ENCODE measurements at places on chromosomes 7 and 10. TPM values are rescaled to one million over a fixed set of nuclear protein-coding genes. Genes with fewer than 3 reads are reported as not detected.

COBL gene
- 1.8 TPM for total RNA-seq

DNA sequence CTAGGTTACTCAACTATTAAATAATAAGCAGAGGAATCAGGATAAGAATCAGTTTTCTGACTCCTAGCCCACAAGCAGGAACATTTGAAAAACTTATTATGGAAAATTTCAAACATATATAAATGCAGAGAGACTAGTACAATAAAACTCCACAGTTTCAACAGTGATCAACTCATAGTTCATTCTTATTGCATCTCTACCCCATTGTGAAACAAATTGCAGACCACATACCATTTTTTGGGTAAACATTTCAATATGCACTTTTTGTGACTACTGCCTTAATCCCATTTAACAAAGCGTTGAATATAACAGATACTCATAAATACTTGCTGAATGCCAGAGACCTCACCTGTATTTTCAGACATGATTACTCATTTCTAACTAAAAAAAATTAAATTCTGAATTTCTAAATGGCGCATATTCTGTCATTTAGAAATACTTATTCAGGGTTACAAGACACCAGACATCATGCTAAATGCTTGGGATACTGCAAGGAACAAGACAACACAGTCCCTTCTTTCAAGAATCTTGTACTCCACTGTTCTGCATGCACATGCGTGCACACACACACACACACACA is 11.4 kb downstream of the CDK6 start:
- H3K27me3 ChIP-seq, result no peaks in the 10 kb centered on the region
- H3K4me1 ChIP-seq, result no peaks in the 10 kb centered on the region
- no peak overlapping the region for H3K27ac ChIP-seq
- DNase-seq, result no peak

GRCh38 chr7:131905471-131905973 is 349.1 kb upstream of the PODXL start:
- H3K27ac ChIP-seq, result no peak overlapping the region
- H3K4me3 ChIP-seq, result no peak overlapping the region
- peaks cover 12% of the 10 kb centered on the region for H3K36me3 ChIP-seq
- peaks cover 12% of the 10 kb centered on the region for H3K27me3 ChIP-seq

DNA sequence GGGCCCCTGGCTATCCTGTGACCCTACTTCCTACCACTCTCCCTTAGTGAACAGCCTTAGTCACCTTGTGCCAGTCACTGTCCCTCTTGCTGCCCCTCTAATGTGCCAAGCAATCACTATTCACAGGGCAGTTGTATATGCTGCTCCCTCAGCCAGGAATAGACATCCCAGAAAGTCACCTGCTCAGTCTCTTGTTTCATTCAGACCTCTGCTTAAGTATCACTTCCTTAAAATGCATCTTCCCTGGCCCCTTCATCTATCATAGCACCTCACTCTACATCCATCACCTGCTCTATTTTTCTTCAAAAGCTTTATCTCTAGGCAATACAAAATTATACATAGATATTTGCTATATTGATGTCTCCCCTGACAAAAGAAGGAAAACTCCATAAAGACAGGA is 328.4 kb upstream of the NFE2L3 start:
- H3K4me1 ChIP-seq, result no peaks in the 10 kb centered on the region
- no peaks in the 10 kb centered on the region for H3K27me3 ChIP-seq
- no peak for DNase-seq
- no peak overlapping the region for H3K27ac ChIP-seq

ARL3 gene
- 9.0 TPM for total RNA-seq

DNA sequence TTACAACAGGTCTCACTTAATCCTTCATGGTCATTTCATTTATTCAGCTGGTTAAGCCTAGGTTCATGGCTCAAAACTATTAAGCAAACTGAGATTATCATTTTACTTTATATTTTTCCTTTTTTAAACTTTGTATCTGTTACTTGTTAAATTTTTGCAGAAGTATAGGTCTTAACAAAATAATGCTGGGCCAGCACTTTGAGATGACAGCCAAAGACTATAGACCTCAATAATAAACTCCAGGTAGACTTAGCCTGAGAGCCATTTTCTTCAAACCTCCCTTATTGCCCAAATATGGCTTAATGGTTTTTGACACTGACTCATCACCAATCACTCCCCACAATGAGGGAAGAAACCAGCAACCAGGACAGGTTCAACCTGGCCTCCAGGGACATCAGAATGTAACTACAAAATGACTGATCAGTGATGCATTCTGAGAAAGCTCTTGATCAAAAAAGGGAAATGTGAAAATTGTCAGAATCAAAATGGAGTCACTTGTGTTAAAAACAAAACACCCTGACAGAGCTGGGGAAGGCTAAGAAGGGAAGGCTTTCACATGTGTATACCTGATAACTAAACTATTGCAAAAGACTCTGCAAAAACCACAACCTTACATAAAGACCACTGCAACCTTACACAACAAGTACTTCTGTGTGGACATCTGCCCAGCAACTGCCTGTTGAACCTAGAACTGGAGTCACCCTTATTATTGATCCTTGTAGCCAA is 2.1 kb upstream of the CCDC126 start:
- H3K27me3 ChIP-seq, result peaks cover 3% of the 10 kb centered on the region
- peaks cover 3% of the 10 kb centered on the region for H3K36me3 ChIP-seq
- H3K4me1 ChIP-seq, result peaks cover 13% of the 10 kb centered on the region
- no peak overlapping the region for H3K27ac ChIP-seq
- no peak for DNase-seq

DNA sequence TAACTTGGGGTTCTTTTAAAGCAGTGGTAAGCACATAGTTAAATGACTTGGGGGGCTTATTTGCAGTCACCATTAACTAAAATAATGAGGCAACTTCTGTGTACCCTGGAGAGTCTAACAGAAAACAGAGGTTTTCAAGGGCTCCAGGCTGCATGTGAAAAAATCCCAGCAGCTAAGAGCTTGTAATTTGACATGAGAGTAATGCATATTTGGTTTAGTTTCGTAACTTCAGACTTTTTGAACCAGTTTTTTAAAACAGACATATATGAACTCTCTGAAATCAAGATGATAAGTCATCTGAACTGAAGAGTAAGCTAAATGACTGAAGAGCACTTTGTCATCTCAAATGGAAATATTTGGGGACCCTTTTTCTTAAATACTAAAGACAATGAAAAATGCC is 40.2 kb upstream of the IFRD1 start:
- H3K4me1 ChIP-seq, result peaks cover 11% of the 10 kb centered on the region
- H3K27ac ChIP-seq, result no peak overlapping the region
- H3K4me3 ChIP-seq, result no peak overlapping the region
- H3K36me3 ChIP-seq, result no peaks in the 10 kb centered on the region
- no peaks in the 10 kb centered on the region for H3K27me3 ChIP-seq
- no peak for DNase-seq

DNA sequence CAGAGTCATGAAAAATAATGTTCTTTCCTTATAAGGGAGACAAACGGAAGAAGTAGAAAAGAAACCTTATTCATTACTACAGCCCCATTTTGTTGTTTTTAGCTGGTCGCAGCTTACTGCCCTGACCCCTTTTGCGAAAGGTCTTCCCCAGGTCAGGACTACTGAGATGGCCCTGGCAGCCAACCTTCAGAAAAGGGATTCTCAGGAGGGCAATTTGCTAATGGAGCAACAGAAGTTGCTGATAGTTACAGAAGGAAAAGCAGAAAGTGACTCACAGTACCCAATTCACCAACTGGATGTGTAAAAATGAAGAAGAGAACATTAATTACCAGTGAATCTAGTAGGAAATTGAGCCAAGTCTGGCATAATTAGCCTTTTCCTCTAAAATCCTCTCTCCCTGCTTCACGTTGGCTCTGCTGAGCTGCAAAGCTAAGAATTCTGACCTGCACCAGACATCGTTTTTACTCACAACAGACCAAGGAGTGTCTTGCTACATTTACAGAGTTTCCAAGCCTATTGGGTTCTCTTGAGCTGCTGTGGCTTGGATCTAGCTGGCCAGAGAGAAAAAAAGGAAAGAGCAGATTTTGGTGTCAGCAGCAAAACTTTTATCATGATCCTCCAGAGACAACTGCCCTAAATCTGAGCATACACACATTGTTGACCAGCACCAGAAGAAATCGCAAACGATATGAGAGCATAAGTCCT is 499.9 kb upstream of the FZD8 start:
- H3K27ac ChIP-seq, result no peak overlapping the region
- H3K27me3 ChIP-seq, result no peaks in the 10 kb centered on the region
- DNase-seq, result no peak
- no peaks in the 10 kb centered on the region for H3K36me3 ChIP-seq

- no peak for DNase-seq
- no peak overlapping the region for H3K4me3 ChIP-seq
- no peaks in the 10 kb centered on the region for H3K4me1 ChIP-seq
Observed at GRCh38 chr7:130814778-130815335, 80.8 kb upstream of the KLF14 start.

- no peaks in the 10 kb centered on the region for H3K27me3 ChIP-seq
- H3K27ac ChIP-seq, result no peak overlapping the region
- no peak for DNase-seq
- peaks cover 9% of the 10 kb centered on the region for H3K4me1 ChIP-seq
- H3K36me3 ChIP-seq, result peaks cover 13% of the 10 kb centered on the region
Observed at GRCh38 chr7:100456562-100456961, 7.5 kb downstream of the SPACDR start.

HOXA3 gene
- total RNA-seq, result 0.13 TPM

SHH gene
- 0.26 TPM for total RNA-seq

- no peaks in the 10 kb centered on the region for H3K27me3 ChIP-seq
- no peaks in the 10 kb centered on the region for H3K4me1 ChIP-seq
- H3K27ac ChIP-seq, result no peak overlapping the region
- no peaks in the 10 kb centered on the region for H3K36me3 ChIP-seq
- no peak overlapping the region for H3K4me3 ChIP-seq
- no peak for DNase-seq
Observed at GRCh38 chr7:79553811-79554555, 100.5 kb upstream of the MAGI2 start.

AGFG2 gene
- 48.6 TPM for total RNA-seq

DNA sequence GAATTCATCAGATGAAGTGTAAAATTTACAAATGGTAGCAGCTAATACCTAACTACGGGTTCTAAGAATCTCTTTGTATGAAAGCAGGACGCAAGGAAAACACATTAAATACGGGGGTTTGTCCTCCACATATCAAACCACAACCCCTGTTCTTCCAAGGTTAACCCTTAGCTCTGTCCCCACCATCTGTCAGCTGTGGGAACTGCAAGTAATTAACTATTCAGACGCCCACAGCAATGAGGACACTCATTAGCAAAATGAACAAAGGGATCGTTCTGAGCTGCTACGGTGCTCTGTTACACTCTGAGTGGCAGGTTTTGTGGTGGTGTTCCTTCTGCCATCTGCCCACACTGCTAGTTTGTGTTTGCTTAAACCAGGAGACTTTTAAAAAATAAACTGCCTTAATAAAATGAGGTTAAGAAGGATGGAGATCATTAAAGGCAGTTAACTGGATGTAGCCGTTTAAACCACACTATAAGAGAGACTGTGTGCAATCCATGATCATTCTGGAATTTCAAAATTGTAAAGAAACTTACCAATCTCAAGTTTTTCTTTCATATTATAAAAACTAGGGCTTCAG is 51.4 kb downstream of the C10orf67 start:
- peak; percentile 69 for DNase-seq
- H3K4me1 ChIP-seq, result no peaks in the 10 kb centered on the region
- no peak overlapping the region for H3K27ac ChIP-seq
- H3K36me3 ChIP-seq, result no peaks in the 10 kb centered on the region
- no peaks in the 10 kb centered on the region for H3K27me3 ChIP-seq

DNA sequence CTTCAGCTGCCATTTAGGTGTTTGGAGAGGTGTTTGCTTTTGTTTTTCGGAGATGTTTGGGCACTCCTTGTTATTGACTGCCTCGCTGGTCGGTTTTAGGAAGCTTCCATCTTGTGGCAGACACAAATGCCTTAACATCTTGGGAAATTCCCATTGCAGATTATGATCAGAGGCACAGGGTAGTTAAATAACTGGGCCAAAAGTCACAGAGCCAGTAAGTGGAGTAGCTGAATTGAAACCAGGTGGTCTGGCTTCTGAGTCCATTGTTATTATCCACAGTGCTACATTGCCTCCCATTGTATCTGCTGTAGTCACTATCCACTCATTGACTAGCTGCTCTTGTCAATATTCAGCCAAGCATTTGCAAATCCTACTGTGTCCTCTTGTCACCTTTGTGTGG is 138.2 kb upstream of the PLPP4 start:
- H3K27me3 ChIP-seq, result peaks cover 2% of the 10 kb centered on the region
- no peaks in the 10 kb centered on the region for H3K36me3 ChIP-seq
- H3K4me3 ChIP-seq, result no peak overlapping the region
- no peak overlapping the region for H3K27ac ChIP-seq

DNA sequence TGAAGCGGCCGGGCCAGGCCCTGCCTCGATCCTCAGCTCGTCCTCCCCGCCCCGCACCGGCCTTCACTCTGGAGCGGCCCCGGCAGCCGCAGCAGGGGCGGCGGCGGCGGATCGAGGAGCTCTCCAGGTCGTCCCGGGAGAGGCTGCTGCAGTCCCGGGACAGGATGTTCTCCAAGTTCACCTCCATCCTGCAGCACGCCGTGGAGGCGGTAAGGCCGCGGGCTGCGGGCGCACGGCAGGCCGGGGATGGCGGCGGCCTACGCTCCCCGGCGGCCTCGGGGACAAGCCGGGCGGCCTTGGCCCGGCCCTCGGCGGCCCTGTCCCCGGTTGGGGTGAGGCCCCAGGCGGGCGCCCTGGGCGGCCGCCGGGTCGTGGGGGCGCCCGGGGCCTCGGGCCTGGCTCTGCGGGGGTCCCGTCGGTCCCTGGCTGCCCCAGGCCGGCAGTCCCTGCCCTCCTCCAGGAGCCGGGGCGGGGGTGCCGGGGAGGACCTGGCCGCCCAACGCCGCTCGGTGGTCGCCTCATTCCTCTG is 399 bp downstream of the FHIP2A start:
- H3K4me3 ChIP-seq, result peak overlapping the region; percentile 97
- peak overlapping the region; percentile 99 for H3K27ac ChIP-seq
- H3K27me3 ChIP-seq, result peaks cover 9% of the 10 kb centered on the region
- H3K36me3 ChIP-seq, result peaks cover 29% of the 10 kb centered on the region
- peaks cover 60% of the 10 kb centered on the region for H3K4me1 ChIP-seq

PTPN20 gene
- 0.97 TPM for total RNA-seq

DNA sequence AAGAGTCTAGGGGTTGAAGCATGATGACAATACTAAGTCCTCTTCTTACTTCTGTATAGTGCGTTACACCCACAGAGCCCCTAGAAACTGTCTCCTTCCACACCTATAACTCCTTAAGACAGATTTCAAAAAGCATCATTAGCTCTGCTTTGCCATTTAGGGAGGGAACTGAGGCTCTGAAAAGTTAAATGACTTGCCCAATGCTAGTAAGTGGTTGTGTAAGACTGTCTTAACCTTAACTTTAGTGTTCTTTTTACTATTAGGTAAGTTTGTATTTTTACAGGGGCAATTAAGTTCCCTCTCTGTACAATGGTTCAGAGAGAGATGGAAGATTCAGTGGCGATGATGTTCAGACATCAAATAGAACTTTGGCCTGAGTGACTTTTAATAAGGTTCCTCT is 72.7 kb upstream of the ASAH2 start:
- no peak overlapping the region for H3K27ac ChIP-seq
- peaks cover 2% of the 10 kb centered on the region for H3K27me3 ChIP-seq
- H3K4me1 ChIP-seq, result peaks cover 15% of the 10 kb centered on the region

DOCK4 gene
- total RNA-seq, result 99.2 TPM

Data from endothelial cell (in vitro differentiated cells).